ENCODE measurements at places on chromosomes 2 and 18.

GRCh38 chr2:205496772-205497171 lies 185.5 kb upstream of the NRP2 start:
- DNase-seq: peak; percentile 76

DNA sequence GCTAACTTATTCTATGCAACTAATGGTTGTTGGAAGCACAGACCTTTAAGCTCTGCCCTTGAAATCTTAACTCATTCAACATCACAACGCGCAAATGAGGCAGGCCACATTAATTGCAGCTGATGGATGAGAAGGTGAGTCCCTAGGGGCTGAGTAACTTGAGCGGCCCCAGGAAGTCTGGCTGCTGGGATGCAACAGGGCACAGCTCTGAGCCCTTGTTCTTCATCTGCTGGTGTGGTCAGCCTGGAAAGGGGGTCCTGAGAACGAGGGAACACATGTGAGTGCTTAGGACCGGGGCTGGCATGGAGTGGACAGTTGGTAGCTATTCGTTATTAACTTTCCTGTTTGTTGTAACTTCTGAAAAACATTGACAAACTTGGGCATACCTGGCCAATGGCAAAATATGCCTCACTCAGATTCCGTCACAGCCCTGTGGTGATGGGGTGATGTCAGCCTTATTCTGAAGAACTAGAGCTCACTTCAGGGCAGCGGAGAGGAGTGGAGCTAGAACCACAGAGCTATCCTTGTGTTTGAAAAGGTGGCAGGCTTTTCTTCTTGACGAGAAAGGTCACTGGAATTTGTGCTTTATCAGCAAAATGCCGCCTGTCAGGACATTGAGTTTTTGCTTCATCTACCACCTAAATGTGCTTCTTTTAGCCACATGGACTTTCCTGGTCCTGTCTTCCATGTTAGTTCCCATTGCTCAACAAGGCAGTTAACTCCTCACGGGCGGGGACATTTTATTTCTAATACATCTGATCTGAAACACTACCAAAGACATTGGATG lies 145.9 kb upstream of the FHL2 start:
- no peak for DNase-seq

DNA sequence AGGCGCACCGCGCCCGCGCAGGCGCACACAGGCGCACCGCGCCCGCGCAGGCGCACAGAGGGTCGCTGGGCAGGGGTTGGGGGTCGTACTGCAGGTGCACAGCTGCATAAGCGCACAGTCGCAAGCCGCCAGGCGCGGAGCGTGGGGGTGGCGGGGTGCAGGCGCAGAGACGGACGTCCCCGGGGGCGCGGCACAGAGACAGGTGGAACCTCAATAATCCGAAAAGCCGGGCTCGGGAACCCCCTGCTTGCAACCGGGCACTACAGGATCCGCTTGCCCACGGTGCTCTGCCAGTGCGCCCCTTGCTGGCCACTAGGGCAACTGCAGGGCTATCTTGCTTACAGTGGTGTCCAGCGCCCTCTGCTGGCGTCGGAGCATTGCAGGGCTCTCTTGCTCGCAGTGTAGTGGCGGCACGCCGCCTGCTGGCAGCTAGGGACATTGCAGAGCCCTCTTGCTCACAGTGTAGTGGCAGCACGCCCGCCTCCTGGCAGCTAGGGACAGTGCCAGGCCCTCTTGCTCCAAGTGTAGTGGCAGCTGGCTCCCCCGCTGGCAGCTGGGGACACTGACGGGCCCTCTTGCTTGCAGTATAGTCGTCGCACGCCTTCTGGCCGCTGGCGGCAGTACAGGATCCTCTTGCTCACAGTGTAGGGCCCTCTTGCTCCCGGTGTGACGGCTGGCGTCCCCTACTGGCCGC lies 34.9 kb downstream of the FAM110C start:
- DNase-seq: peak; percentile 95

DNA sequence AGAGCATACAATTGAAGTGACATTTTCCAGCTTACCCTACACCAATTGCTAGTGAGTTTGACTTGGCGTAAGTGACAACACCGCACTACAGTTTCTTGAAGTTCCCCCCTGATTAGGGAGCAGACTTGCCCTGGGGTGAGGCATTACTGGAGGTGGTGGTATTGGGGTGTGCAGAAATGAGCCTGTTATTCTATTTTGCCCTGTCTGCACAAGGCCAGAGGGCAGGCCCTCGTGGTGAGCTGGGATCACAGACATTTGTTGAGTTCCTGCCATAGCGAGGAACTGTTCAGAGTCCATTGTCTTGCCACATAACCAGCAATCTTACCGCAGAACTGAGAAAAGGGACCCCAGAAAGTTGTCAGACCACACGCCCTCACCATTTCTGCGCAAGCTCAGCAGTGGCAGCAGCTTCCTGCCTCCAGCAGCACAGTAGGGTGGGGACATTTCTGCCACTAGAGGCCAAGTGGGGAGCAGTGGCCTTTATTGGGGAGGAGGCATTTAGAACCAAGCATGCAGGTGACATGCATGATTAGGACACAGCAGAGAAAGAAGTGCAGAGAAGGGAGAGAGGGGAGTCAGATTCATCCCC lies 103.6 kb upstream of the BCL2L11 start:
- DNase-seq: no peak

GRCh38 chr2:45654250-45654649 lies 2.8 kb downstream of the PRKCE start:
- no peak for DNase-seq

DNA sequence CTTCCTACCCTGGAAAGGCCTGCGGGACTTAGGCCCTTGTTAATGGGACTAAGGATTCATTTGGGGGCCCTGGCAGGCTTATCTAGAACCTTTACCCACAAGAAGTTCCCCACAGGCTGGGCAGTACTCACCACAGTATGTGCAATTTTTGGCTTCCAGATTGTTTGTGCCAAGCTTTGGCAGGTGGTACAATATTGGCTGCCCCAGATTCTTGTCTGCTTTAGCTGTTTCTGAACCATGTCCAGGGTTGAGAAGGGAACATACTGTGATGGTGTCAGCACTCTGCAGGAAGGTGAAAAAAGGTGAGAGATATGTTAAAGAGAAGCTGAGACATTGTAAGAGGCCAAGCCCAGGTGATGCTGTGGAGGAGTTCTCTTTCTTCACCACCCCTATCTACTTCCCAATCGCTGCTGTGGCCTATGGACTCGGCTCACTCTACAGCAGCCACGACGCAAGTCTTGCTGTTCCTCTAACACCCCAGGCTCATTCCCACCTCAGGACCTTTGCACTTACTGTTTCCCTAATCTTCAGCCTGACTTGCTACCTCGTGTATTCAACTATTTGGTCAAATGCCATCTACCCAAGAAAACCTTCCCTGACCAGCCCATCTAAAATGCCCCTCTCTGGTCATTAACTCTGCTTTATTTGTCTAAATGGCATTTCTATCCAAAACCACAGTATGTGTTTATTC lies 9.2 kb downstream of the SLC4A5 start:
- DNase-seq: no peak

DNA sequence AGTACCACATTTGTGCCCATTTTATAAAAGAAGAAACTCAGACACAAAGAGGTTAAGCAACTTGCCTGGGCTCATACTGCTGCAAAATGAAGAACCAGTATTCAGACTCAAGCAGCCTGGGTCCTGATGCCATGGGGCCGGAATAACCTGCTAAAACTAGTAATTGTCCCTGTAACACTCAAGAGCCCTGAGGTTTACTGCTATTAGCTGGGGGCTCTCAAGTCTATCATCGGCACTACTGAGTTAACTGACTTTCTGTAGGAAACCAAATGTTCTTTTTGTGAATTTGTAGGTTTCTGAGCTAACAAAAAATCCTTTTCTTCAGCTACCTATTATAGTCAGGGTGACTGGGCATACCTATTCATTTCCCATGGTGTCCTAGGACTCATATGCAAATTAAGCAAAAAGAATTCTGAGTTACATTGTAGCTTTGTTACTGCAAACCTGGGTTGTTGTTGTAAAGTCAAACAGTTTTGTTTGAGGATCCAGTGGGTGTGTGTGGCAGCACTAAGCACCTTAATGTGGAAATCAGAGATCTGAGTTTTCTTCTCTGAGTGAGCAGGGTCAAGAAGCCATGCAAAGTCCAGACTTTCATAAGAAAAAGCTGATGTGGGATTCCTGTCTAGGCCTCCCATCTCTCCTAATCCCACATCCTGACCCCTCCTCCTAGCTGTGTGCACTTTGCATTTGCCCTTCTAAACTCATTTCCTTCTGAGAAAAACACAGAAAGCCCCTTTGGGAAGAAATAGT lies 72.4 kb upstream of the TNP1 start:
- no peak for DNase-seq

GRCh38 chr18:44672506-44672905 lies 8.2 kb upstream of the SETBP1 start:
- DNase-seq: no peak

DNA sequence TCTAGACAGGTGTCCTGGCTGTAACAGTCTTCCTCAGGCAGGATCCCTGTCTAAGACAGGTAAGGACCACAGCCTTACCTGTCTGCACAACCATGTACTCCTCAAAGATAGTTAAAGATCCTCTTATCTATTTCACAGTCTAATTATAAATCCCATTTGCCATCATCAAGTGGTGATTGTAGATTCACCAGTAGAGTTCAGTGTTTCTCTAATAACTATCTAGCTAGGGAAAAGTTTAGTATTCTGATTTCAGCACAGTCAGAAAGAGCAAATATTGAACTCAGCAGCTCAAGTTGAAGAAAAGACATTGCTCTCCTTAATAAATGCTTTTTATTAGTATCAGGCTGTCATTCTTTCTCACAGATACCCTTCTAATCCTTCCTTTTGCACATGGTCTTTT lies 1305.5 kb upstream of the NXPH2 start:
- no peak for DNase-seq

DNA sequence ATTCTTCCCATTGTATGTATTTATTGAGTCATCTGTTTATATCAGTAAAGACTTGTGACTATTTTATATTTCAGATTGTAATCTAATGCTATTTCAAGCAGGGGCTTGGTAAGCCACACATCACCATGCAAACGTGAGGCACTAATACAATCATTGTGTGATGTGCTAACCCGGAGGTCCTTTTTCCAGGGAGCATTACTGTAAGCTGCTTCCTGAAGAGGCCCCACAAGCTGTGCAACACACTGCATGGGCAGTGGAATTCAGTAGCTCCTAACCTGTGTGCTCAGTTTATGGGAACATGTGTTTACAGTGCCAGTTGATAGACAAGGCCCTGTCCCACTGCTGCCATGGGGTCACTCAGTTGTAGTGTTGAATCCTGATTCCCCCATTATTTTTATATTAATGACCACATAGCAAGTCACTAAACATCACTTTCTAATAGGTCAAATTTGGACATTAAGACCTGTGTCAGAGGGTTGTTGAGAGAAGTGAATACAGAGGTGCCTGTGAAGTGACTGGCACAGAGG lies 162.9 kb downstream of the FHOD3 start:
- DNase-seq: no peak

DNA sequence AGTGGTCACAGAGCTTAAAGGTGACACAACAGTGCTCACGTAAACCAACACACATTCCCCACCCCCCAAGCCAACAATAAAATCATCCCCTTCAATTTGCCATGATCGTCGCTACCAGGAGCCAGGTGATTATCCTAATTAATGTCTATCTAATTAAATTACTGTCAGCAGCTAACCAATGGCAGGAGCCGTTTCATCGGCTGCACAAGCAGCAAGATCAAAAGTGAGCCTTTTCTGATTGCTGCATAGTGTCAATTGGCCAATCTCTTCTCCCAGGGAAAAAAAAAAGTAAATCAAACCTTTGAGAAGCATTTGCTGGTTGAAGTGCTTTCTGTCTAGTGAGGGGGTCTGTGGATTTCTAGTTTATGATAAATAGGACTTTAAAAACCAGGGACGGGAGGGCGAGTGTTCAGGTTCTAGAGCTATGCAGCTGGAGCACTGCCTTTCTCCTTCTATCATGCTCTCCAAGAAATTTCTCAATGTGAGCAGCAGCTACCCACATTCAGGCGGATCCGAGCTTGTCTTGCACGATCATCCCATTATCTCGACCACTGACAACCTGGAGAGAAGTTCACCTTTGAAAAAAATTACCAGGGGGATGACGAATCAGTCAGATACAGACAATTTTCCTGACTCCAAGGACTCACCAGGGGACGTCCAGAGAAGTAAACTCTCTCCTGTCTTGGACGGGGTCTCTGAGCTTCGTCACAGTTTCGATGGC lies at the start of gene TBR1:
TBR1 (plus strand) TSS at position 311 of the 721 bp plus-strand sequence; CDS start at position 425, 114 bp downstream.
- no peak for DNase-seq

GRCh38 chr2:235300368-235301201 lies 193.3 kb upstream of the AGAP1 start:
- DNase-seq: peak; percentile 72
